Sigmoid colon (tissue), 7 donors: ENCODE measurements at places on chromosomes 12 and 14. TPM values are rescaled to one million over a fixed set of nuclear protein-coding genes. Genes with fewer than 3 reads are reported as not detected.

The NINJ2 gene
- 2.0 TPM for total RNA-seq

GRCh38 chr14:24398653-24399446, at the start of gene NYNRIN:
NYNRIN (plus strand) TSS chr14:24399003; CDS start chr14:24399247, 244 bp downstream.
- peak; percentile 82 for DNase-seq

DNA sequence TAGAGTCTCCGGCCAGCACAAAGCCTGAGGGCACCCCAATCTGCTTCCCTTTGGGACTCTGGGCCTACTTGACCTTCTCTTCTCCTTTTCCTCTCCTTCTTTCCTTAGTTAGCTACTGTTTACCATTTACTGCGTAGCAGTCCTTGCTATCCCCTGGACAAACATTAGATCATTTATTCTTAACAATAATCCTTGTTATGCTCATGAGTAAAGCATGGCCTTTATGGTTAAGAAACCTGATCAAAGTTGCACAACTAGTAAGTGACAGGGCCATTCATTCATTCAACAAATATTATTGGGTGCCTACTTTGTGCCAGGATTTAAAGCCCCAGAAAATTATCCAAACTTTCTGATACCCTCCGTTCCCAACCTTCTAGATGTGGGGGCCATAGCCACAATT, 3.2 kb upstream of the HDAC7 start:
- DNase-seq: no peak

- DNase-seq: peak; percentile 41
Measured at GRCh38 chr12:6699259-6699988, 1.2 kb downstream of the PIANP start.

DNA sequence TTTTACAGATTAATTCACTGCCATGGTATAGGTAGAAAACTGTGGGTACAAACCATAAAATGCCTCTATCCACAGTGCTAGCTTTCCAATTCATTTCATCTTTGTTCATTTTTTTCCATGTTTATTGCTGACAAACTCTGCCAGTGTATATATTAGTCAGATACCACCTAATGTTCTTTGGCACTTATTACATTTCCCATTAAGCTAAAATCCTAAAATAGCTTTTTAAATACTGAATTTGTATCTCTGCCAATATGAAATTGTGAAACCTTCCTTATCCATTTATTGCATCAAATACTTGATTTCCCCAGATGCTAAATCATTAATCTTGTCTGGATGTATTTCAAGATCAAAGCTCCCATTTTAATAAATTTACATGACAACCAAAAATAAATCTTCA, 150.1 kb upstream of the FSCB start:
- DNase-seq: no peak

The C14orf180 gene
- 0.16 TPM for total RNA-seq

DNA sequence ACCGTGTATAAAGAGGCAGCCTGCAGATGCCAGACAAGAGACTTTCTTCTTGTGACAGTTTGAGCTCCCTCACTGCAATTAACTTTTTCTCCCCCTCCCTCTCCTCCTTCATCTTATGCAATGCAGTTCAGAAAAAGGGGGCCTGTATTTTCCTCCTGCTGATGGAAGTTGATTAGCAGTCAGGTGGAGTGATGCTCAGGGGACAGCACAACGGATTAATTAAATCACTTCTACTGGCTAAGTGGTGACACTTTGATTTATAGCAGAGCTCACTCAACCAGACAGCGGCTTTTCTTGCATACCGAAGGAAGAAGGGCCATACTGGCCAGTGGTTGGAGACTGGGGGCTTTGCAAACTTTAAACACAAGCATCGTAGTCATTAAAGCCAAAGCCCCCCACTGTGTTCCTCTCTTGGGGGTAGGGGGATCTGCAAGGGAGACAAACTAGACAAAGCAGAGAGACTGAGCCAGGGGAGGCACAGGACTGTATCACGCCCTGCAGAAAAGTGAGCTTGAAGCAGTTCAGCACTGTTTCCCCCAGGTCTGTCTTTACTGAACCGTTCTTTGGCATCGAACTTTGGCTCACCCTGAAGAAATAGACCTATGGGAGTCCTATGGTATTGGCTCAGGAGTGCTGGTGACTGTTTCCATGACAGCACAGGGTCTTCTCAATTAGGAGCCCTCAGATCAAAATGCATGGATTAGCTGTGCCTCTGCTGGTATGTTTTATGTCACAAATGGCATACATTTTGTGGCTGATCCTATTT, 47.7 kb downstream of the SPRING1 start:
- DNase-seq: no peak

GRCh38 chr12:10070380-10070779, 28.4 kb downstream of the CLEC1A start:
- no peak for DNase-seq

- no peak for DNase-seq
Measured at GRCh38 chr12:107012736-107013425, 25.9 kb upstream of the MTERF2 start.

- no peak for DNase-seq
Measured at GRCh38 chr14:70926235-70926830, 19.1 kb downstream of the PCNX1 start.

DNA sequence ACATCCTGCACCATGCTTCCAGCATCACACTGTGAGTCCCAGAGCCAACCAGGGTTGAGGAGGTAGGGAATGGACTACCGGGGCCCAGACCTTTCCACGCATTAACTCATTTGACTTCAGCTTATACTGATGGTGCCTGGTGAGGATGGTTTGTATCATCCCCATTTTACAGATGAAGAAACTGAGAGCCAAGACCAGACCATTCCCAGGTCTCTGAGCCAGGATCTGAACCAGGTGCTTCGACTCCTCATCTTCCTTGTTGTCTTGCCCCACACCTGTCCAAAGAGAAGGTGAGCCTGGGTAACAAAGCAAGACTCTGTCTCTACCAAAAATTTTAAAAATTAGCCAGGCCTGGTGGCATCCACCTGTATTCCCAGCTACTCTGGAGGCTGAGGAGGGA, 64.4 kb downstream of the MVK start:
- DNase-seq: no peak

- DNase-seq: no peak
Measured at GRCh38 chr12:12272869-12273268, 6.0 kb upstream of the LRP6 start.

DNA sequence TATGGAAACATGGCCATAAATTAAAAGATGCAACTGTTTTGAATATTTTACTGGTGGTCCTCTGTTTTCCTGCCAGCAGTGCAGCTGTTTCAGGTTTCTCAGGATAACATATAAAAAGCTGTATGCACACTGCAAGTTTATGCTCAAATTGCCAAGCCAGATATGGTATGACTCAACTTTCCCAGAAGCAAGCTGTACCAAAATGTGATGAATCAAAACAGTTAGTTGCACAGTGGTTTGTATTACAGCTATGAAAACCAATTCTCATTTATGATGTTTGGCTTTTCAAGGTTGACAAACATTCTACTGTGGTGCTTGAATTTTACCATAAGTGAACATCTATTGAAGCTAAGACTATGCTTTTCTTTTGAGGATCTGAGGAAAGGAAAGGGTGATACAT, 15.5 kb downstream of the TRMT5 start:
- DNase-seq: no peak

The BMP4 gene
- 30.0 TPM for total RNA-seq

The HNF1A gene
- 0.16 TPM for total RNA-seq

GRCh38 chr12:48818831-48819590, 715 bp downstream of the CACNB3 start:
- no peak for DNase-seq

DNA sequence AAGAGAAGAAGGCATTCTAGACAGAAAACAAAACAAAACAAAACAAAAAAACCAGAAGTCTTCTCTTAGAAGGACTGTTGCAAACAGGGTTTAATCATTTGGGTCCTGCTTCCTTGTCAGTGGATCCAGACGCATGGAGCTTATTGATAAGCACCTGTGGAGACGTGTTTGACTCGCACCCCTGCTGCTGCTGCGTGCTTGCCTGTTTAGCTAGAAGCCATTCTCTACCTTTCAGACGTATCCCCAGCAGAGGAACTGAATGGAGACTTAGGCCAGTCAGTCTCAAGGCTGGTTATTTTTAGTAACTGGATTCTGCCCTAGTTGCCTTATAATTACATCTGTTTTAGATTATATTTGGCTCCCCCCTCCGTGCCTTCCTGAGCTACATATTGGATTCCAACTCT, 186.1 kb upstream of the EEA1 start:
- DNase-seq: no peak

DNA sequence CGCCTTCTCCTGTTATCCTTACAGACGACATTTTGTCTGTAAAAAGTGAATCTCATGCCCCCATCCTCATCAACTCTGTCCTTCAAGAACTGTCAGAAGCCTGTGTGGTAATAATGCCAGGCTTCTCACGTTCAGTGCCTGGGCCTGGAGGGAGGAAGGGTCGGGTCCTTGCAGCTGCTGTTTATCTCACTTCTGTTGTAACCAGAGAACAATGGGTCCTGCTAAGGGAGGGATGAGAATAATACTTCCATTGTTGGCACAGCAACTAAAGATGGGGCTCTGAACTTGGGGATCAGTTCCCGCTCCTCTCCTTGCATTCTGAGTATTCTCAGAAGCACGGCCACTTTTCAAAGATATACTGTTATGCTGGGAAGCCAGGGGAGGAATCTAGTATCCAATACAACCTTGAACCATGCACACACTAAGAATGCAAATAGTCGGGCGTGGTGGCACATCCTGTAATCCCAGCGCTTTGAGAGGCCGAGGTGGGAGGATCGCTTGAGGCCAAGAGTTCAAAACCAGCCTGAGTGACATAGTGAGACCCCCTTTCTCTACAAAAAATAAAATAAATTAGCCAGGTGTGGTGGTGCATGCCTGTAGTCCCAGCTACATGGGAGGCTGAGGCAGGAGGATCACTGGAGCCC, 38.8 kb upstream of the NINJ2 start:
- no peak for DNase-seq

- peak; percentile 56 for DNase-seq
Measured at GRCh38 chr12:53076461-53076860, 2.7 kb downstream of the SPRYD3 start.

The KCNA5 gene
- total RNA-seq: 2.8 TPM

- no peak for DNase-seq
Measured at GRCh38 chr12:125882141-125882540, 816.9 kb downstream of the AACS start.

DNA sequence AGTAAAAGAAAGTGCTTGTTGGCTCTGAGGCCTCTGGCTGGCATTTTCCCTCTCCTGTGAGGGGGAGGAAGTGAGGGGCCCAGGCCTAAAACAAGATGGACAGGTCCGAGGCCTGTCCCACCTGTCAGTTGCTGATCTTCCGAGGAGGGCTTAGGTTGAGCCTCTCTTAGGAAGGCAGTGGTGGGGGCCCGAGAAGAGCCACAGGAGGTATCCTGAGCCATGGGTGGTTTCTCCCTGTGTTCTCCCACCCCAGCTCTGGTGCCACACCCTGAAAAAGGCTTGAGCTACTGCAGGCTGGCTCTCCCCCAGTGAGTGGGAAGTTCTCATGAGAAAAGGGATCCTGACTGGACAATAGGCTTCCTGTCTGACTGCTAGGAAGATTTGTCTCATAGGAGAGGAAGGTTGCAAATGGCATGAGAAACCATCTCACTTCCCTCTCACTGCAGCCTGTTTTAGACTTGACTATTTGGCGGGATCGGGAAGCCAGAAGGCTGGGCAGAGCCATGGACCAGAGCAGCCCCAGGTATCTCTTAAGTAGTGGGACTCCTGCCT, 72.1 kb upstream of the SRSF5 start:
- no peak for DNase-seq

GRCh38 chr12:75489613-75490210, 9.2 kb downstream of the GLIPR1 start:
- no peak for DNase-seq

GRCh38 chr12:27913999-27914614, 58.4 kb downstream of the PTHLH start:
- DNase-seq: no peak

The RNU4-1 gene
- under 0.01 TPM for total RNA-seq

DNA sequence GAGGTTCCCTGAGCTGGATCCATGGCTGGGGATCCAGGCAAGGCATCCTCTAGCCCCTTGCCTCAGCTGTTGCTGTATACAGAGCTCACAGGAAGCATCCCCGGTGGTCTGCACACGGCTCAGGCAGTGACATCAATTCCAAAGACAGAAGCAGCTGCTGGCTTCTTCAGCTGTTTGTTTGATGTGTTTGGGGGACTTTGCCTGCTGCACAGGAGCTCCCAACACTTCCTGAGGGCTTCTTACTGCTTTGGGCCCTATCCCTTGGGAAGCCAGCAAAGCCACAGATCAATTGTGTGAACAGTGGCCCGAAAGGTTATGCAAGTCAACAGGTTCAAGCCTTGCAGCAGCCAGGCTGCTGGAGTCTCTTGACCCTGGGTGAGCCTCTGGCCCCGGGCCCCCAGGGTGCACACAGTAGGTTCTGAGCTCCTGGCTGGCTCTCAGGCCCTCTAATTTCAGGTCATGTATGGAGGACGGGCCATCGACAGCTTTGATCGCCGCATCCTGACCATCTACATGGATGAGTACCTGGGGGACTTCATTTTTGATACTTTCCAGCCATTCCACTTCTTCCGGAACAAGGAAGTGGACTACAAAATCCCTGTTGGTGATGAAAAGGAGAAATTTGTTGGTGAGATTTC, 42.6 kb downstream of the CCDC92 start:
- DNase-seq: no peak

DNA sequence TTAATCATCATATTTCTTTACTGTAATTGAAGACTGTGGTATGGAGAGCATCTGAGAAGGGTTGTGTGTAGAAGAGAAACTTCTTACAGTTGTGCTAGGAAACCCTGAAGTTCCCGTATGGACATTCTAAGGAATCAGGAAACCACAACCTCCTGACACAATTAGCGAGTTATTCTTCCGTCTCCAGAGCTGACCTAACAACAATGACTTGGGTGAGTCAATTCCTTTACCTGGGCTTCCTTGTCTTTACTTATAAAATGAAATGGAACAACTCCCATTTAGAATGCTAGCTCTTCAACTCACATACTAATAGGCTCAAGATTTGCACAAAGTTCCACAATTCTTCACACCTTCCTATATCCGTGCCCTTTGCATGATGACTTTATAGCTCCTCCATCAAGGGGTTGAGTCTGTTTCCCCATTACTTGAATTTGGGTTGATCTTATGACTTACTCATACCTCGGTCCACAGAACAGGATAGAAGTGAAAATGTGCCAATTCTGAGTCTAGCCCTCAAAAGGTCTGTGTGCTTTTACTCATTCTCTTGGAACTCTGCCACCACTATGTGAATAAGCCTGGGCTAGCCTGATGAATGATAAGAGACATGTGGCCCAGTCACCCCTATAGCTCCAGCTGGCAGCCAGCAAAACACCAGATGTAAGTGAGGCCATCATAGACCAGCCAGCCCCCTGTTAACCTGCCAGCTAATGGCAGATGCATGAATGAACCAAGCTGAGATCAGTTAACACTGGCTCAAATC, 459.4 kb downstream of the ETNK1 start:
- DNase-seq: no peak

GRCh38 chr12:113766879-113767878, 198.9 kb downstream of the RBM19 start:
- DNase-seq: no peak

The FGF6 gene
- not detected for total RNA-seq

The RHOJ gene
- 5.3 TPM for total RNA-seq
